Naive thymus-derived CD8-positive, alpha-beta T cell (primary cell): ENCODE measurements at places on chromosomes 12 and 14. TPM values are rescaled to one million over a fixed set of nuclear protein-coding genes. Genes with fewer than 3 reads are reported as not detected.

GUCY2C gene
- total RNA-seq, result not detected

MGST1 gene
- not detected for total RNA-seq

DNA sequence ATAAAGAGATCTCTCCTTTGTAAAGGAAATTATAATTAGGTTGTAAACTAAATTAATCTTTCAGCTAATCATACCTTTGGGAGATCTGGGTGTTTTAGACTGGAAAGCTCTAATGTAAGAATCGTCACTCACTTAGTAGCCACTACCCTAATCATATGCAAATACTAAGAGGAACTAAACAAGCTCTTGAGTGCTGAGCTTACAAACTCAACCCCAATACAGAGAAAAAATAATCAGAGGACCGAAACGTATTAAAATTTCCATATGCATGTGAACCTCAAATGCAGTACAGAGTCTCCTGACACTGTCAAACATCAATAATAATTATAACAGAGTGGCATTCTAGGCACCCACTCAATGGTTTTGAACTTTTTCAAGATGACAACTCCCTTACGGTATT lies 235.3 kb upstream of the FOXN3 start:
- H3K4me1 ChIP-seq, result peaks cover 12% of the 10 kb centered on the region
- no peak overlapping the region for H3K27ac ChIP-seq
- no peak for DNase-seq
- no peaks in the 10 kb centered on the region for H3K36me3 ChIP-seq
- H3K27me3 ChIP-seq, result no peaks in the 10 kb centered on the region
- H3K4me3 ChIP-seq, result no peak overlapping the region

- H3K27me3 ChIP-seq, result no peaks in the 10 kb centered on the region
- peaks cover 7% of the 10 kb centered on the region for H3K4me1 ChIP-seq
- H3K27ac ChIP-seq, result no peak overlapping the region
- DNase-seq, result no peak
Observed at GRCh38 chr12:67390273-67390672, 121.1 kb downstream of the CAND1 start.

DNA sequence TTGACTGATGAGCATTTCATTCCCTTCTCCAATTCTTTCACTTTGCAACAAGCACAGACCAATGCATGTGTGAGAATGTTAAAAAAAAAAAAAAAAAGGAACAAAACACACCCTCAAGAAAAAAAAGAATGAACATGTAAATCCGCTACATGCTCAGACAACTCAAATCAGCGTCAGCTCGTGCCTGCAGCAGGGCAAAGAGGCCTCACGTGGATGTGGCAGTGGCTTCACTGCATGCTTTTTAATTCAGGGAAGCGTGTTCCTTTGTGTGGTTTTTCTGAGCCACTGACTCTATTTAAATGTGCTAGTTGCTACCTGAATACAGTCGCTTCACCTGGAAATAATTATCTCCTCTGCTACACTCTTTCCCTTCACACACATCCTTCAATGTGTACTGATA lies 55.1 kb downstream of the PPP1R36 start:
- H3K4me1 ChIP-seq, result peaks cover 1% of the 10 kb centered on the region
- H3K4me3 ChIP-seq, result no peak overlapping the region
- DNase-seq, result no peak
- no peak overlapping the region for H3K27ac ChIP-seq
- H3K36me3 ChIP-seq, result no peaks in the 10 kb centered on the region

GRCh38 chr14:20503898-20504297 lies 1.4 kb upstream of the RNASE10 start:
- H3K27ac ChIP-seq, result no peak overlapping the region
- H3K27me3 ChIP-seq, result no peaks in the 10 kb centered on the region

DNA sequence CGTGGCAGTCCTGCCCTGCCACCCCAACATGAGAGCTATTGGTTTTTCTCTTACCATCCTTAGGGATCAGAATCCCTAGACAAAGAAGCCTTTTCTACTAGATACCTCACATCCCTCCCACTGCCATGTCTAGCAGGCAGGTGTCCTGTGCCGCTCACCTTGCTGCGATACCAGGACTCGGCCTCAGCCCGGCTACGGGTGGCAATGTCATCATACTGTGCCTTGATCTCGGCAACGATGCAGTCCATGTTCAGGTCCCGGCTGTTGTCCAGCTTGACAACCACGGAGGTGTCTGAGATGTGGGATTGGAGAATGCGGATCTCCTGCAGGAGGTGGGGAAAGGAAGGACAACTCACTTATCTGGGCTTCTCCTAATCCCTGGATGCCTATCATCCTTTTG lies 4.5 kb downstream of the KRT83 start:
- H3K27ac ChIP-seq, result no peak overlapping the region
- H3K4me3 ChIP-seq, result no peak overlapping the region
- H3K36me3 ChIP-seq, result no peaks in the 10 kb centered on the region
